ENCODE measurements at places on chromosomes 12 and 14.

- DNase-seq, result no peak
Observed at GRCh38 chr12:4056910-4057845, 184.0 kb upstream of the PARP11 start.

DNA sequence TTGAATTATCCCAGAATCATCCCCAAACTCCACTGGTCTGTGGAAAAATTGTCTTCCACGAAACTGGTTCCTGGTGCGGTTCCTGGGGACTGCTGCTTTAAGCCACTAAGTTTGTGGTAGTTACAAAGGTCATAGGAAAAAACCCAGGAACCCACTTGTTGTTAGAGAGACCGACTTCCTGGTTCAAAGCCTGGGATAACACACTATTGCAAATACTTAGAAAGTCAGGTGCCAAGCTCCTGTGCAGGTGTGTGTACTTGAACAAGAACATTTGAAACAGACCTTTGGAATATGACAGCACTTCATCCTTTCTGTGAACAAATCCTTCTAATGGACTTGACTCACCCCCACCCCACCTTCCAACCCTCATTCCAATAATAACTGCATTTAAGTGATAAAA lies 519.6 kb downstream of the GLT1D1 start:
- DNase-seq, result no peak

DNA sequence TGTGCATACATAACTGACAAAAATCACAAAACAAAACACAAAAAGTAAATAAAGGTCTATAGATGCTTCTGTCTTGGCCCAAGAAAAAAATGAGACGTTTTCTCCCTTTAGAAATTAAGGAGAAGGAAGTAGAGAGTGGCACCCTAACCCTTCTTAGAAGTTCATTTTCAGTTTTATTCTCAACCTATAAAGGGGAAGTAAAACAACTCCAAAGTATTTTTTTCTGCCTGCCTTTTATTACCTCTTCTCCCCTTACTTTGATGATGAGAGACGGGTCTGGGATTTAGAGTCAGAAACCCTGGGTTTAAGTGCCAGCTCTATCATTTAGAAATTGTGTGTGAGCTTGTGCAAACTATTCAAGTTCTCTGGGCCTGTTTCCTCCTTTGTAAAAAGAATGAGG lies 2.8 kb downstream of the PRIM1 start:
- DNase-seq, result no peak

DNA sequence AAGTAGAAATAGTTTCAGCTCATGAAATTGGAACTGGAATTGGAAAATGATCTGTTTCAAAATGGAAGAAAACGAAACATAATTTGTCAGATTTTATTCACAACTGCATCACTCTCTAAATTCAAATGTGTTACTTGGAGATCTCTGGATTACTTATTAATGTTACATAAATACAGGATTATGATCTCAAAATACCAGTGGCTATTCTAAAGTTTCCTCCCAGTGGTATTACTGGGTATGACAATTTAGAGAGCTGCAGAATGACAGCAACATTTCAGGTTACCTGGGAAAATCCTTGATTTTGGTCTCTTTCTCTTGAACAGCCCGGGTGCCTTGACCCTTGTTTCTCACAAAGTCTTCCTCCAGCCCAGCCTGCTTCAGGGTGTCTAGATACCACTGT lies 14.2 kb downstream of the FAM161B start:
- DNase-seq, result no peak

- DNase-seq, result no peak
Observed at GRCh38 chr12:95116341-95116740, 42.9 kb upstream of the NR2C1 start.

DNA sequence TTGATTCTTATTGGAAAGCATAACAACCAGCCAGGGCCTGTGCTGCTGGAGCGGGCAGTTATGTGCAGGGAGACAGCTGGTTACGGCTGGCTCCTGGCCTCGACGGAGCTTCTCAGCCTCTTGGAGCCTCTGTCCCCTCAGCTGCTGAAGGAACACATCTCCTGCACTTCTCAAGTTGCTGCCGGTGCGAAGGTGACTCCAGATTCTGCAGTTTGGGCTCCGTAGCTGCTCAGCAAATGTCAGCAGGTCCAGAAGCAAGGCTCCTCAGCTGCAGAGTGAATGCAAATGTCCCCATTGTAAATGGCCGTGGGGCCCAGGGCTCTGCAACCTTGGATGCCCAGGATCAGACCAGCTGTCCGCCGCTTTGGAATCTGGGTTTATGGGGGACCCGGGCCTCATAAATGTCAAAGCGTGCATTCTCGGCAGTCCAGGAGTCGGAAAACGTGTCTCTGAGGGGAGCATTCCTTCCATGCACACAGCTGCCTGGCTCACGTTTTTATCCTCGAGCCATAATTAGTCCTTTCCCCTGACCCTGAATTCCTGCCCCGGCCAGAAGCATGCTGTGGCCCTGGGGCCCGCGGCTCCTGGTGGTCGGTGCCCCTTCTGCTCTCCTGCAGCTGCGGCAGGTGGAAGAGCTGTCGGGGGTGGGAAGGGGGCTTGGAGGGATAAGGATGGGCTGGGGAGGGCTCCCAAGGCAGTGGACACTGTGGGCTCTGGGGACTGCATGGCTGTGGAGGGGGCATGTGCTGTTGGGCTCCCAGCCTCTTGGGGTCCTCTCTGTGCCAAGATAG lies 106.0 kb downstream of the KIF26A start:
- peak; percentile 0 for DNase-seq

- no peak for DNase-seq
Observed at GRCh38 chr14:64891173-64891838, 11.6 kb upstream of the SPTB start.

DNA sequence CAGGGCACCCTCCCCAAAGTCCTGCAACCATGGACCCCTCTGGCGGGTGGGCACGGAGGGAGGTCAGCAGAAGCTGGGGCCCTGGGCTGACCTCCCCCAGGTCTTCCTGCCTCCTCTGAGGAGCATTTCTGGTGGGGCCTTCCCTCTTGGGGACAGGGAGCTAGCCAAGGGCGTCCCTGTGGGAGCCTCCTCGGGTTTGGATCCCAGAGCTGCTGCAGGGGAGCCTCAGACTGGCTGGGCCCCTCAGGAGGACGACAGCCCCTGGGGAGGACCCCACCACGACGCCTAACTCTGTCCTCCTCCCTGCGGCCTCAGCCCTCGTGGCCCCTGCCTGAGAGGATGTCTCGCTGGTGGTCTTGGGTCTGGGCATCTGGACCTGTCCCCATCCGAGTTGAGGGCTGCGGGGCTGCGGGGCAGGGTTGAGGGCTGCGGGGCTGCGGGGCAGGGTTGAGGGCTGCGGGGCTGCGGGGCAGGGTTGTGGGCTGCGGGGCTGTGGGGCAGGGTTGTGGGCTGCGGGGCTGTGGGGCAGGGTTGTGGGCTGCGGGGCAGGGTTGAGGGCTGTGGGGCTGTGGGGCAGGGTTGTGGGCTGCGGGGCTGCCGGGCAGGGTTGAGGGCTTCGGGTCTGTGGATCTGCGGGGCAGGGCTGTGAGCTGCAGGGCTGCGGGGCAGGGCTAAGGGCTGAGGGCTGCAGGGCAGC lies 37.4 kb downstream of the FBRSL1 start:
- no peak for DNase-seq

DNA sequence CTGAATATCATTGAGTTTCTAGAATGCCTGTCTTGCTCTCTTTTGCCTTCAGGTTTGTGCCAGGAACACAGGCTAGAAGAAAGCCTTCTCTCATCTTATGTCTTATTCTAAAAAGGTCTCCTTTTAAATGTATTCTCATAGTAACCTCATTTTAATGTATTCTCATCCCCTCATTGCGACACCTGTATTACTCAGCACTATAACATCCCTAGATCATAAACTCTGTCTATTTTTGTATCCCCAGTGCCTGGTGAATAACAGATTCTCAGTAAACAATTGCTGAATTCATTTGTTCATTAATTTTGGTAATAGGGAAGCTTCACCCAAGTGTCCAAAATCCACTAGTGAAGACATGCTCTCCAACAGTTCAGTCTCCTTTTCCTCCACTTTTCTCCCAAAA lies 8.8 kb upstream of the LRRK2 start:
- DNase-seq, result no peak

GRCh38 chr12:107822356-107822755 lies 47.9 kb downstream of the ASCL4 start:
- no peak for DNase-seq

DNA sequence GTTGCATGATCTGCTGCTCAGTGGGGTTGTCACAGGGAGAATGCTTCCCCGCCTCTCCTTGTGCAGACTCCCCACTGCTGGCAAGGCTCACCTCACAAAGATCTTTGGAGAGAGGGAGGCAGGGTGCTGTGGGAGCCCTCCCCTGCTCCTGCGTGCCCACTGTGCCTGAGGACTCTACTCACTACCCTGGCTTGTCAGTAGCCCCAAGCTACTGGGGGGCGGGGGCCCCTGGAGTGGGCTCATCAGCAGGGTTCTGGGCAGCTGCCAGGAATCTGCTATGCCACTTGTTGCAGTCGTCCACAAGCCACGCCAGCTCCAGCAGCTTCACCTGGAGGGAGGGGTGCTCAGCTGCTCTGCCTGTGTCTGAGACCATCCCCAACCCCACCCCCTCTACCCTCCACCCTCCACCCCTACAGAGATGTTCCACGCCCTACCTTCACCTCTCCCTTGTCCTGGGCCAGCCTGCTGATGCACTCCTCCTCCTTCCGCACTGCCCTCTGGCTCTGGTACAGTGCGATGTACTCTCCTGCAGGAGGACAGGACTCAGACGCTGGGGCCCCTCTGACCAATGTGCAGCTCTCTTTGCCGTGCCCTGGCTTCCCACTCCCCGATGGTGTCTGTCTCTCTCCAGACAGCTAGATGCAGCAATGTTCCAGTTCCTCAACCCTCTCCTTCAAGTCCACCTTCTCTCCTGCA lies 14.2 kb upstream of the BLTP3B start:
- no peak for DNase-seq

GRCh38 chr14:22753586-22753985 lies 12.9 kb upstream of the OXA1L start:
- no peak for DNase-seq

GRCh38 chr12:2094597-2094996 lies 41.8 kb downstream of the CACNA1C start:
- no peak for DNase-seq

- no peak for DNase-seq
Observed at GRCh38 chr12:92722897-92723296, 20.1 kb downstream of the PLEKHG7 start.

- DNase-seq, result no peak
Observed at GRCh38 chr14:70188322-70188658, 461 bp downstream of the SLC8A3 start.

DNA sequence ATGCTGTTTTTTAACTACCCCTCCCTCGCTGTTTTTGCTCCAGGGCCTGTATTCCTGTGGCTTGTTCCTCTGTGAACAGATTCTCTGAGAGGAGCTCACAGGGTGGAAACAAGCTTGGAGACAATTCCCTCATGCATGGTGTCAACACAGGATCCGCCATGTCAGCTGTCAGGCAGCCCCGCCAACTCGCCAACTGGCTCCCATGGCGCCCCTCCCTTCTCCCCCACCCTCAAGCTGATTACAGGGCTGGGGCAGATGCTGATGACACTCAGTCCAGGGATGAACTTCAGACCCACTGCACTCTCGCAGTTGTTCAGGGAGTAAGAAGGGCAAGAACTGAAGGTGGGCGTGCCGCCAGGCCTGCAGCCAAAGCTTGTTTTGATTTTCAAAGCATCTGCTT lies 229.9 kb downstream of the NTF3 start:
- no peak for DNase-seq

- no peak for DNase-seq
Observed at GRCh38 chr14:104658325-104658712, 31.1 kb upstream of the INF2 start.

DNA sequence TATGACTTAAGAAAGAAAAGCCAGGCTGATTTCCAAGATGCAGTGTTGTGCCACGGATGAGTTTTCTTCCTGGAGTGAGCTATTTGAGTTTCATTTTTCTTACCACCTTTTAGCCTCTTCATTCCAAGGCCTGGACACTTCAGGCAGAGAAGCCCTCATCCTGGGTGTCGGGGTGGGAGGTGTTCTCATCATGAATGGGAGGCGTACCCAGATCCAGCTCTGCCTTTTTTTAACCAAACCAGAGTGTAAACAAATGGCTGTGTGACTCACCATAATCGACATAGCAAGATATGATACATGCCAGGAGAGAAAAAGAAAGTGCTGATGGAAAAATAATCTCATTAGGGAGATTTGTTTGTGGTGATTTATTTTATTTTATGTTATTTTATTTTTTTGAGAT lies 79.9 kb downstream of the ARF6 start:
- peak; percentile 58 for DNase-seq

- no peak for DNase-seq
Observed at GRCh38 chr12:18072723-18073122, 17.3 kb downstream of the RERGL start.

GRCh38 chr12:70002097-70002911 lies 177.3 kb downstream of the MYRFL start:
- no peak for DNase-seq

DNA sequence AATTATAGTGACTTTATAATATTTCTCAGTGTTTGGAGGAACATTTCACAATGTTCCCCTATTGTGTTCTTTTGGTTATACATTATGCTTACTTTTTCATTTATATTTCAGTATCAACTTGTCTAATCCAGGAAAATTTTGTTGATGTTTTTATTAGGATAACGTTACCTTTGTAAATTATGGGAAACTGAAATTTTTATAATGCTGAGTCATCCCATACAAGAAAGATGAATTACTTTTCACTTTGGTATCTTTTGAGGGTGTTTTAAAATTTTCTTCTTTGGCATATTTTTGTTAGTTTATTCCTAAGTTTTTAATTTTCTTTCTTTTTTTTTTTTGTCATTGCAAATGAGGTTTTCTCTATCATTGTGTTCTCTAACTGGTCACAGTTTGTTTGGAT lies 542.7 kb downstream of the SLC16A7 start:
- DNase-seq, result no peak

GRCh38 chr12:97573901-97574300 lies 111.3 kb downstream of the RMST start:
- no peak for DNase-seq

DNA sequence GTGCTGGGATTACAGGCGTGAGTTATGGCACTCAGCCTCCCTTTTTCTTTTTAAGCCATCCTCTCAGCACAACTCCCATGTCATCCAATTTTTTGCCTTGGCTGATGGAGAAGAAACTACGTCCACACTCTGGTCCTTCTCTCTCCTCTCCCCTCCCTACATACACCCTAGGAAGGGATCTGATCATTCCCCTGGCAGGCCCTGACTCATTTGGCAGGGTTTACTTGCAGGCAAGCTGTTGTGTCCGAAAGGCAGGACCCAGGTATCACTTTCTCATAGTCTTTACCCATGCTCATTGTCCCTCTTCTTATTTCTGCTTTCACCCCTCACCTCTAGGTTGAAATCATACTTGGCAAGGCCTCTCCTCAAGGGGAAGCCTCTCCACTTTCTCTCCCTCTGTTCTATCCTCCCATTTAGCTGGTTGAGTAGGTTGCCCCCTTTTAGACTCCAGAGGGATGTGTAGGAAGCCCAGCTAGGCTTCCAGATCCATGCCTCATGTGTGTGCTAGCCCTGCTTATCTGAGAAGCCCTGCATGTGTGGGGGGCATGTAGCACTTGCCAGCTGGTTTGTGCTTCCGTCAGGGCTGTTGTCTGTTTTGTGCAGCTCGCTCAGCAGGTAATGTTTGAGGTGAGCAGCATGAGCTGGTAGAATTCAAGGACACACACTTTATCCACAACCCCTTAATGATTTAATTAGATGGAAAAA lies 14.8 kb downstream of the GPR19 start:
- no peak for DNase-seq

Measured in stimulated activated CD4-positive, alpha-beta T cell treated with anti-CD3 and anti-CD28 coated beads, Interleukin-4, amount 100 ng/mL, for 24 hours (primary cell).